ENCODE measurements at places on chromosomes 11 and 22. TPM values are rescaled to one million over a fixed set of nuclear protein-coding genes. Genes with fewer than 3 reads are reported as not detected.

The PPFIA1 gene
- 17.6 TPM for total RNA-seq

The MMP13 gene
- 15.8 TPM for total RNA-seq

The SLC22A12 gene
- total RNA-seq: not detected

The CHCHD10 gene
- 14.9 TPM for total RNA-seq

The OR5AL1 gene
- not detected for total RNA-seq

The SMTNL1 gene
- total RNA-seq: not detected

The LRRC56 gene
- total RNA-seq: 0.18 TPM

The GPR83 gene
- 0.06 TPM for total RNA-seq

The ACTN3 gene
- total RNA-seq: not detected

The CST6 gene
- total RNA-seq: not detected

The CELSR1 gene
- 5.7 TPM for total RNA-seq

The GAS2L1 gene
- 4.0 TPM for total RNA-seq

The CRYBB2 gene
- total RNA-seq: 1.6 TPM

The LAYN gene
- total RNA-seq: 34.3 TPM

The SMIM35 gene
- not detected for total RNA-seq

The ART1 gene
- total RNA-seq: not detected

The SLC6A5 gene
- total RNA-seq: not detected

The FREY1 gene
- 0.51 TPM for total RNA-seq

The MPZL2 gene
- 1.0 TPM for total RNA-seq

The ZP1 gene
- 1.5 TPM for total RNA-seq

The RCOR2 gene
- total RNA-seq: 0.66 TPM

The TEX54 gene
- not detected for total RNA-seq

Measured in H4 (cell line).